Pancreas (tissue), 10 donors: ENCODE measurements at places on chromosomes 2 and 18.

DNA sequence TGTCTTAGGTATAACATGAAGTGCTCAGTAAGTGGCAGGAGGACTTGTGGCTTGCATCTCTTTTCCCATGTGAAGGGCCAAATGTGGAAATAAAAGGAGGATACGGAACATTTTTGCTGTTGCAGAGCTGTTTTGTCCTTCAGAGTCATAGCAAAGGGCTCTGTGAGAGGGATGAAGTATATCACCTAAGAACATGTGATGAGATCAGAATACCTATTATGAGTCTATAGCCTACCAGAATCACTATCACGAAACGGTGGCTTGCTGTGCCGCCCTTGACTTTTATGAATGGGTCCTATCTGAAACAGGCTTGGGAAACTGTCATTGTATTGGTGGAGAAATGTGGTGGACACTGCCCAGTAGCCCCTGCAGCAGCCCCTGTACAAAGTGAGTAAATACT, 67.0 kb upstream of the ITGB6 start:
- no peak overlapping the region for H3K27ac ChIP-seq
- no peak overlapping the region for H3K4me3 ChIP-seq

DNA sequence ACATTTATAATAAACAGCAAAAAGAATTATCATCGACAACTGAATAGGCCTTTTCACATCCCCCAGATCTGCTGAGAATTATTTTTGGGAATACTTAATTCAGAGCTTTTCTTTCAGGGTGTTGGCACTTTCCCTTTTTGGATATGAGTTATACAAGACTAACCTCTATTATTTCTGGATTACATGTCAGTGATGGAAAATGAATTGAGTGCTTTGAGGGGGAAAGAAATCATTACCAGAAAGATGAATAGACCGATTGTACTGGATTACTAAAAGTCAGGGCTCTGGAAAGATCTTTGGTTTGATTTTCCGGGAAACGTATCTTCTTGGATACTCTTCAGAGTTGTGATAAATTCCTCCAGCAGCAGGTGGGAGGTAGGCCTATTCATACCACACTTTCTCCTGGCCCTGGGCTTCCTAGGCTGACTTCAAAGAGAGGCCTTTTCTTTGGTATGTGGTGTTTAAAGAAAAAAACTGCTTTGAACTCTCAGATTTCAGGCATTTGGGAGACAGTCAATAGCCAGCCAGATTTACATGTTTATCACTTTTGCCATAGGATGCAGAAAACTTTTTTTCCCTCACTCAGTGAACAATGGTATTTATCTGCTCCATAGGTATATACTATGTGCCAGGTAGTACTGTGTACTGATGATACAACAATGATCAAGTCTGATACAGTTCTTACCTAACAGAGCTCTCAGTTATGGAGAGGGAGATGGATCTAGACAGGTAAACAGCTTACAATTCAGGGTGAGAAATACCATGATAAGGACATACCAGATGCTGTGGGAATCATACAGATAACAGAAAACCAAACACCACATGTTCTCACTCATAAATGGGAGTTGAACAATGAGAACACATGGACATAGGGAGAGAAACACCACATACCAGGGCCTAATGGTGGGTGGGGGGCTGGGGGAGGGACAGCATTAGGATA, 63.3 kb upstream of the ACTR3 start:
- no peaks in the 10 kb centered on the region for H3K36me3 ChIP-seq
- no peaks in the 10 kb centered on the region for H3K27me3 ChIP-seq
- DNase-seq, result no peak

- no peaks in the 10 kb centered on the region for H3K36me3 ChIP-seq
- no peak for DNase-seq
- H3K27ac ChIP-seq, result no peak overlapping the region
These were observed 125.6 kb downstream of the TMEM18 start for GRCh38 chr2:551621-552020.

- no peaks in the 10 kb centered on the region for H3K4me1 ChIP-seq
- no peaks in the 10 kb centered on the region for H3K36me3 ChIP-seq
- DNase-seq, result no peak
- H3K27ac ChIP-seq, result no peak overlapping the region
- no peak overlapping the region for H3K4me3 ChIP-seq
These were observed 158.6 kb downstream of the TXNL1 start for GRCh38 chr18:56479841-56480240.

- no peak overlapping the region for H3K27ac ChIP-seq
- H3K4me1 ChIP-seq, result no peaks in the 10 kb centered on the region
- no peak for DNase-seq
- H3K4me3 ChIP-seq, result no peak overlapping the region
These were observed 912.5 kb upstream of the CRIM1 start for GRCh38 chr2:35443087-35443486.

DNA sequence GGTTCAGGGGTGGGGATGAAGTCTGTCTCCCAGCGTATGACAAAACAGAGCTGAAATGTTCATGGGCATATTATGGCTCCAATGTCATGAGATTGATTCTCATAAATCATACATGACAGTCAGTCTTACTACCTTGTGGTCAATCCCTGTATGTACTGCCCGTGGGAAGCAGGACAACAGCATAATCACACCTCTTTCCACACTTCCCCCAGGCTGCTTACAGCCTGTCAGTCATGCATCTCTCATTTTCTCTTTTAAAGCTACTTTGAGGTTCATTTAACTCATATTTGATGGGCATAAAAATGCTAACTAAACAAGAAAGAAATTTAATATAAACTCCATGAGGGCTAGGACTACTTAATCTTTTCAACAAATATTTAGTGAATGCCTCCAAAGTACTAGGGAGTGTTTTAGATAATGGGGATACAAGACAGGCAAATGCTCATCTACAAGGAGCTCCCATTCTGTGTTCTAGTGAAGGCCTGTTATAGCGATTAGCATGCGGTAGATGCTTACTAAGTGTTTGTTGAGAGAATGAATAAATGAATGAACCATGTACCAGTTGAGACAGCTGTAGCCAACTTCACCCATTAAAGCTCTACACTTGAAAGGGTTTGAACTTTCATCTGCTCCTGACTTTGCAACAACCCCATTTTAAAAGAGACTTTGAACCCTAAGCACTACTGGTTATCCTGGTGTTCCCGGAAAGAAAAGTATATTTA, 89.1 kb downstream of the ALPK2 start:
- H3K27ac ChIP-seq, result no peak overlapping the region
- no peaks in the 10 kb centered on the region for H3K27me3 ChIP-seq
- H3K4me1 ChIP-seq, result no peaks in the 10 kb centered on the region

GRCh38 chr2:121665504-121665903, 16.2 kb upstream of the CLASP1 start:
- H3K27ac ChIP-seq, result no peak overlapping the region
- no peak for DNase-seq
- no peak overlapping the region for H3K4me3 ChIP-seq
- no peaks in the 10 kb centered on the region for H3K27me3 ChIP-seq

GRCh38 chr2:105257981-105258380, 16.4 kb downstream of the GPR45 start:
- DNase-seq, result no peak
- H3K27ac ChIP-seq, result no peak overlapping the region
- H3K4me1 ChIP-seq, result no peaks in the 10 kb centered on the region
- H3K36me3 ChIP-seq, result no peaks in the 10 kb centered on the region

- no peaks in the 10 kb centered on the region for H3K36me3 ChIP-seq
- H3K4me3 ChIP-seq, result no peak overlapping the region
- H3K4me1 ChIP-seq, result peaks cover 4% of the 10 kb centered on the region
- H3K27me3 ChIP-seq, result no peaks in the 10 kb centered on the region
- DNase-seq, result no peak
These were observed 67.0 kb downstream of the RBMS1 start for GRCh38 chr2:160426604-160427003.

DNA sequence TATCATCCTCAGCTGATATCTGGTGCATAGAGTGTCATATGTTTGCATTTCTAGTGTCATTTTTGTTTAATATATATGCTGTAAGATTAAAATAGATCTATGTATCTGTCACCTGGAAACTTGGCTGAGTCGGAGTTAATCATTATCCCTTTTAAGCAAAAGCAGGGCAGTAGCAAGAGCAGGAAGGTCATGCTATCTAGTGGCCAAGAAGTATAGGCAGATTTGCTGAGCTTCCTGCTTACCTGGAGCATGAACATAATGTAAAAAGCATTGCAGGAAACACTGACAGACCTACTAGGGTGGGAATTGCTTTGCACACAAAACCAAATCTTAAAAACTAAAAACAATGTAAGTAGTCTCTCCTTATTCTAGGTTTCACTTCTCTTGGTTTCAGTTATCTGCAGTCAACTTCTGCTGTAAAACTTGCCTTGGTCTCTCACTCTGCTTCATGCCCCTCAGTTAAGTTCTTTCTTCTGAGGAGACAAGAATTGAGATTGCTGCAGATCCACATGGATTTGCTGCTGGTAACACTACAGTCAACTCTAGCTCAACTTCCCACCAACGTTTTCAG, 295.3 kb downstream of the CDH7 start:
- no peaks in the 10 kb centered on the region for H3K27me3 ChIP-seq
- H3K27ac ChIP-seq, result no peak overlapping the region
- no peaks in the 10 kb centered on the region for H3K36me3 ChIP-seq

GRCh38 chr2:231597014-231597611, 4.4 kb downstream of the TEX44 start:
- H3K27ac ChIP-seq, result no peak overlapping the region
- H3K36me3 ChIP-seq, result no peaks in the 10 kb centered on the region
- no peaks in the 10 kb centered on the region for H3K4me1 ChIP-seq
- no peak for DNase-seq
- no peak overlapping the region for H3K4me3 ChIP-seq

DNA sequence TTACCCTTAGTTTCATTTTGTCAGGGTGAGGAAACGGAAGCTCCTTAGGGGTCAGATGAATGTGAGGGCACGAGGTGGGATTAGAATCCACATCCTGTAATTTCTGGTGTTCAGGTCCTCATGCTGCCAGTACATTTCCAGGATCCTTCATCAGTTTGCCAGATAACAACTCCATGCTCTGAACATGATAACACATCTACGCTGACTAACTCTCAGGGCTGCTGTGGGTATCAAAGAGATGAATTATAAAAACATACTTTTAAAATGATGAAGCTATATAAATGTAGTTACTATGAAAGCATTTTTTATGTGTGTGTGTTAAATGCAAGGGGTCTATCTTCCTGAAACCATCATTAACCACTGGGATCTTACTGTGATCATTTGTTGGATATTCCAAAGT, 325.9 kb downstream of the SLC8A1 start:
- H3K27ac ChIP-seq, result no peak overlapping the region
- DNase-seq, result no peak

GRCh38 chr2:43201497-43201896, 24.9 kb downstream of the ZFP36L2 start:
- DNase-seq, result peak; percentile 27
- no peaks in the 10 kb centered on the region for H3K36me3 ChIP-seq
- H3K27me3 ChIP-seq, result no peaks in the 10 kb centered on the region
- H3K4me1 ChIP-seq, result peaks cover 3% of the 10 kb centered on the region

- no peak overlapping the region for H3K27ac ChIP-seq
- H3K4me3 ChIP-seq, result no peak overlapping the region
- no peaks in the 10 kb centered on the region for H3K4me1 ChIP-seq
- peaks cover 4% of the 10 kb centered on the region for H3K36me3 ChIP-seq
- no peaks in the 10 kb centered on the region for H3K27me3 ChIP-seq
- peak; percentile 50 for DNase-seq
These were observed 65.8 kb upstream of the EML6 start for GRCh38 chr2:54657664-54658083.

GRCh38 chr2:53021292-53021691, 746.3 kb upstream of the CHAC2 start:
- H3K36me3 ChIP-seq, result no peaks in the 10 kb centered on the region
- DNase-seq, result no peak
- H3K27me3 ChIP-seq, result no peaks in the 10 kb centered on the region

- H3K27ac ChIP-seq, result no peak overlapping the region
- no peaks in the 10 kb centered on the region for H3K27me3 ChIP-seq
- H3K4me1 ChIP-seq, result no peaks in the 10 kb centered on the region
- peaks cover 11% of the 10 kb centered on the region for H3K36me3 ChIP-seq
- no peak for DNase-seq
These were observed 21.2 kb downstream of the SMAD4 start for GRCh38 chr18:51051105-51051712.

GRCh38 chr2:201093573-201093972, 21.8 kb downstream of the NDUFB3 start:
- no peak overlapping the region for H3K4me3 ChIP-seq
- H3K27me3 ChIP-seq, result no peaks in the 10 kb centered on the region
- no peak for DNase-seq

- H3K4me1 ChIP-seq, result no peaks in the 10 kb centered on the region
- no peak overlapping the region for H3K4me3 ChIP-seq
- no peak for DNase-seq
- H3K27me3 ChIP-seq, result no peaks in the 10 kb centered on the region
- H3K36me3 ChIP-seq, result no peaks in the 10 kb centered on the region
These were observed 128.2 kb downstream of the MCFD2 start for GRCh38 chr2:46787364-46787763.

DNA sequence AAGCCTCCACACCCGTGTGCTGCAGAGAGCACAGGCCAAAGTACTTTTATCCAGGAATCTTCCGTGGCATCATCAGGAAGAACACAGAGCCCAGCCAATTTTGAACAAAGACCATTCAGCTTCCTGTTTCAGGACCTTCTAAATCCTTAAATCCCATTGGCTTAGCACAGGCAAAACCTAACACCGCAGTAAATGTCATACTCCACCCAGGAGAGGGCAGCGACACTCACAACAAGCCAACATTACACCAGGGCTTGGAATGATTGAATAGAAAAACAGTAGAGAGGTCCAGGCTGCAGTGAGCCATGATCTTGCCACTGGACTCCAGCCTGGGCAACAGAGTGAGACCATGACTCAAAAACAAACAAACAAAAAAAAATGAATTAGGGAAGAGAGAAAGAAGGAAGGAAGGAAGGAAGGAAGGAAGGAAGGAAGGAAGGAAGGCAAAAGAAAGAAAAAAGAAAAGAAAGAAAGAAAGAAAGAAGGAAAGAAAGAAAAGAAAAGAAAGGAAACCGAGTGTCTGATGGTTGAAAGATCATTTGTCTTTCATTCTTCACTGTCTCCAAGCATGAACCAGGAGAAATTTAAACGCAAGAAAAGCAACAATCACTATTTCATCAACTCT, 144.6 kb upstream of the SATB2 start:
- no peak overlapping the region for H3K4me3 ChIP-seq
- H3K27ac ChIP-seq, result no peak overlapping the region

DNA sequence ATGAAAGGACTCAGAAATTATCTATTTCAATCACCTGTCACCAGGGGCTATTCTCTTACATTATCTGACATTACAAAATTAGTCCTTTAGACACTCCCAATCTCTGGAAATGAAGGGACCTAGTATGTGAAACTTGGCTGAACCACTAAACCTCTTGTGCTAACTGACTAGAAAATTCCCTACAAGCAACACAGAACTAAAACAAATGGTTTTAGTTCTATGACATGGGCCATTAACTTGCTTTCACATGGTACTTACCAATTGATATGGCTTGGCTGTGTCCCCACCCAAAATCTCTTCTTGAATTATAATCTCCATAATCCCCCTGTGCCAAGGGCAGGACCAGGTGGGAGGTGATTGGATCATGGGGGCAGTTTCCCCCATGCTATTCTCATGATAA, 16.6 kb downstream of the SERPINE2 start:
- no peak overlapping the region for H3K4me3 ChIP-seq
- no peaks in the 10 kb centered on the region for H3K36me3 ChIP-seq
- H3K4me1 ChIP-seq, result no peaks in the 10 kb centered on the region
- H3K27me3 ChIP-seq, result no peaks in the 10 kb centered on the region
- no peak overlapping the region for H3K27ac ChIP-seq
